Substantia nigra (tissue), 51 donors: ENCODE measurements at places on chromosomes 16 and 17.

- peak; percentile 26 for DNase-seq
These were observed 42.8 kb downstream of the RAB11FIP3 start for GRCh38 chr16:468068-468821.

- no peak for DNase-seq
These were observed 1.6 kb downstream of the SLC47A2 start for GRCh38 chr17:19714542-19715411.

- no peak for DNase-seq
These were observed 8.8 kb downstream of the ADAT1 start for GRCh38 chr16:75614066-75614897.

GRCh38 chr16:79288066-79288465 lies 312.5 kb downstream of the MAF start:
- DNase-seq, result no peak

DNA sequence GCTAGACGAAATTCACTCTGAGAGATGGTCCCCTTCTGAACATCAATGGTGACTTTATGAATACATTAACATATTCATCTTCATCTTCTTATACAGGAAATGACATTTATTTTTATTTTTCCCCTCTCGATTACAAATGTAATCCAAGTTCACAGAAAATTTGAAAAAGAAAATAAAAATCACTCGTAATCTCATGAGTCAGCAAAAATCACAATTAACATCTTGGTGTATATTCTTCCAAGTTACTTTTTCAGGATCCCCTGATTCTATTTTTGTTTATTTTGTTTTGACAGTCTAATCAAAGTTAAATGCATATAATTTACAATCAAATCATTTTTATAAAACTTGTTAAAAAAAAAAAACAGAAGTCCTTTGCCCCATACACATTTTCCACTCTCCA lies 27.6 kb downstream of the C16orf87 start:
- no peak for DNase-seq

- no peak for DNase-seq
These were observed 713.2 kb downstream of the CDH11 start for GRCh38 chr16:64408699-64409098.

- peak; percentile 69 for DNase-seq
These were observed 16.9 kb downstream of the GRIN2C start for GRCh38 chr17:74842599-74843351.

DNA sequence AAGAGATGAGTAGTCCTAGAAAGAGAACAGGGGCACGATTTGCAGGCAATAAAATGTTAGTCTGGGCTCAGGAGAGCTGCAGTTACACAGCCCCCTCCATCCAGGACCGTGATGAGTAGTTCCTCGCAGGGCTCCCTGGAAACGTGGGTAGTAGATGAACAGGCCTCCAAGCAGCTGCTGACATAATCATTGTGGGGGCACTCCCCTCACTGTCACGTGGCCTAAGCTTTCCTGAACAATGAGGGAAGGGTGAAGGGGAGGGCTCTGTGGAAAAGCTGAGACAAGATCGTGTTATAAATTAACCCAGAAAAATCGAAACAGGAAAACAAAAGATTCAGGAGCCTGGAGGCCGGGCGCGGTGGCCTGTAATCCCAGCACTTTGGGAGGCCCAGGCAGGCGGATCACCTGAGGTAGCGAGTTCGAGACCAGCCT lies 1.3 kb upstream of the PER1 start:
- DNase-seq, result no peak

DNA sequence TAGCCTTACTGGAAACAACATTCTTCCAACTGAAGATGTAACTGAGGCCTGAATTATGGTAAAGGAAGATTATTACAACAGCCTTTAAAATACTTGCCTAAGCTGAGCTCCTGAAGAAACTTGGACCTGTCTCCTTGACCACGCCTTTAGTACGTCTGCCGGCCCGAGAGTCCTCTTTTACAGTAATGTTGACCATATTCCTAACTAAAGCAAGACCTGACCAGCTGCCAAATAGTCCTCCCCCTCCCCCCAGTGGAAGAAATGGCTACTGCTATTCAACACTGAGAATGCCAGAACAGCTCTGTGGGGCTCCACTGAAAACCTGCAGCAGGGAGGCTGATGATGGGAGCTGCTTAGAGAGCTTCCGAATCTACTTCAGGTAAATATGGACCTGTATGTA lies 12.6 kb upstream of the FOXJ1 start:
- DNase-seq, result no peak

DNA sequence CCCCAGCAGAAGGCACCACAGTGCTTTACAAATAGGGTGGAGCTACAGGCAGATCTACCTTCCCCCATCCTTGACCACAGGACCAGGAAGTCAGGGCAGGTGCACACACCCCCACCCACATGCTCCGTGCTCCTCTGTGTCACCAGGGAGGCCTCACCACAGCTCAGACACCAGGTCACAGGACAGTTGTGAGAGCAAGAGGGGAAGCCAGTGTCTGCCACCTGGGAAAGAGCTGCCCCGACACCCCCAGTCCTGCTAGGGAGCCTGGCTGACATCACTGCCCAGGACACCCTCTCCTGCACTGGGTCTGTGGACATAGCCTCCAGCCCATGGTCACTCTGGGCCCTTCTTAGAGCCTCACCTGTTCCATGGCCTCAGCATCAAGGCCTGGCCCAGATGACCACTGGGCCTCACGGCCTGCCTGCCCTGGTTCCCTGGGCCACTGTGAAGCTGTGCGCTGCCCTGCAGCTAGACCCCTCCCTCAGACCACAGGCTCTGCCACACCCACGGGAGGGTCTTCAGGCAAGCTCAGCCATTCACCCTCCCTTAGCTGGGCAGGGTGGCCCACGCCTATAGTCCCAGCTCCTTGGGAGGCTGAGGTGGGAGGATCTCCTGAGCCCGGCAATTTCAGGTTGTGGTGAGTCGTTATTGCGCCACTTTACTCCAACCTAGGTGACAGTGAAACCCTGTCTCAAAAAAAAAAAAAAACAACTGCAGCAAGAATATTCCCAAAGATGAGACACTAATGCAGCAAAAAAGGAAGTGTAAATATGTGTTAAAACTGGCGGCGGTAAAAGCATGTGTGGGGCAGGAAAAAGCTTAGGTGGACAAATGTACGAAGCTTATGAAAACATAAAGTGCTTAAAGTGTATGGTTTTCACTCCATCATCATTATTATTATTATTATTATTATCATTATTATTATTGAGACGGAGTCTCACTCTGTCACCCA lies 14.2 kb downstream of the POLR3K start:
- DNase-seq, result no peak

GRCh38 chr16:73997340-73997711 lies 299.3 kb upstream of the PSMD7 start:
- no peak for DNase-seq

GRCh38 chr17:43673516-43674323 lies 12.0 kb upstream of the MEOX1 start:
- DNase-seq, result peak; percentile 56

- DNase-seq, result no peak
These were observed 16.8 kb downstream of the PRPSAP1 start for GRCh38 chr17:76336756-76337412.

GRCh38 chr16:80023865-80024264 lies 423.3 kb upstream of the MAF start:
- DNase-seq, result no peak

DNA sequence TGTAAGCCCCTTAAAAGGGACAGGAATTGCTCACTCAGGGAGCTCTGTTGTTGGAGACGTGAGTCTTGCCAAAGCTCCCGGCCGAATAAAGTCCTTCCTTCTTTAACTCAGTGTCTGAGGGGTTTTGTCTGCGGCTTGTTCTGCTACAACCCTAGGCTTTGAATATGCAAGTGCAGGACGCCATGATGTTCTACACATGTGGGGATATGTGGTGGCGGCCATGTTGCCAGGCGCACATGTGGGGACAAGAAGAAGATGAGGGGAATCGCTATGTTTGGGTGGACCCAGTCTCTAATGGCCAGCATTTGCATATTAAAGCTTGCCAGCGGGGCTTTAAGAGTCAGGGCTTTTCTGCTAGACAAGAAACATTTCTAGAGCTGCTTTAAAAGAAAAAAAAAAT lies 96.8 kb upstream of the CA10 start:
- no peak for DNase-seq

DNA sequence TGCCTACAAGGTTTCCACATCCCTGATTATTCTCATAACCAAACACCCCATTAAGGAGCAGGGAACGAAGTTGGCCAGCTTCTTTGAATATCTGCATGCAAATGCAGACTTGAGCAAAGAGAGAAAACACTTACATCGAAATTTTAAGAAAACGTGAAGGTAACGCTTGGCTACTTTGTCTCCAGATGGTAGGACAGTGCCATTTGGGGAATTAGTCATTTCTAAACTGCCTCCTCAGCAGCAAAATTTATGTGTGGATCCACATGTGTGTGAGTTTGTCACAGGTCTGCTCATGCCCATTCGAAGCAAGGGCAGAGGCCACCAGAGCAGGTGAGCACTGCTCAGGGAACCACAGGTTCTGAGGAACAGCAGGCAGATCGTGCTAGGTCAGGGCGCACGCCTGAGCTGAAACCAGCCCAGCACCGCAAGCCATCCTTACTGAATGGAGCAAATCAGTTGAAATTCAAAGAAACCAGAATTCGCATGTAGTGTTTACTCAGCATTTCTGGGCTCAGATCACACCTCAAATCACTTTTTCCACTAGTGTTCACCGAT lies 80.1 kb downstream of the SOCS1 start:
- DNase-seq, result no peak

DNA sequence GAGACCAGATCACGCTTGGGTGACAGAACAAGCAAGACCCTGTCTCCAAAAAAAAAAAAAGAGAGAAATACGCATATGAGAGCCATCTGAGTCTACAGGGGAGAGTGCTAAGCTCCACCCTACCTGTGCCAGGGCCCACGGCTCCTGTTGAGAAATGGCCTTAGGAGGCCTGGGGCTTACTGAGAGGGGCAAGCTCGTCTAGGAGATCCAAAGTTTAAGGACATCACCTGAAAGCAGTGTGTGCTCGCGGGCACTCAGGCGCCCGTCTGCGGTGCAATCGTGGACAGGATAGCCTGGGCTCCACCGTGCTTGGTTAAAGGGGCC lies 14.5 kb upstream of the BAIAP2 start:
- no peak for DNase-seq

GRCh38 chr17:57114085-57114673 lies 29.1 kb downstream of the AKAP1 start:
- DNase-seq, result peak; percentile 8

DNA sequence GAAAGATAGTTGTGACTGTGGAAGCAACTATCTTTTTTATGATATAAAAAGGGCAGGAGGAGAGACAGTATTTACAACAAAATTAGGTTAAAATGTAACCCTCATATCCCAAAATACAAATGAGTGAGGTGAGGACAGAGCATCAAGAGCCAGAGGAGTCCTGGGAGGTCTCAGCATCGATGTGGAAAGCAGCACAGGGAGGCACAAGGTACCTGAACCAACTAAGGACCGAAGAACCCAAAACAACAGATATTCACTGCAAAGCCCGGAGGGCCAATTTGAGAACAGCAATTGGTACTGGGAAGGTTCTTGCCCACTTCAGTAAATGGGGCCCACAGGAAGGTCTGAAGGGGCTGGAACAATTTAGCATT lies 37.6 kb downstream of the CMC2 start:
- DNase-seq, result no peak

DNA sequence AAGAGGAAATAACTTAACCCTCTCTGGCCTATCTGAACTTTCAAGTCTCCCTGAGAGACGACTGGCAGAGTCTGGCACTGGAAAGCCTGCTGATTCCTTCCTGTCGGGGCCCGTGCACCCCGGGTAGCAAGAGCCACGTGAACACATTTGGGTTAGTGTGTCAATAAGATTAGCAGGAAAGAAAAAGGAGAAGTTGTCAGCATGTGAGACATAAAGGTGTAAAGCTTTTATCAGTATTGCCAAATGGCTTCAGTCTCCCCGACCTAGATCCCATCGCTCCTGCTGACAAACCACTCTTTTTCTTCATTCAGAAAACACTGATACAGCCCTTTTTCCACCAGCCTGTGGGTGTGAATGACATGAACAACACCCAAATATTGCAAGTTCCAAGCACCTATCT lies 74.4 kb downstream of the CCT6B start:
- DNase-seq, result no peak

- DNase-seq, result no peak
These were observed 44.8 kb downstream of the CDYL2 start for GRCh38 chr16:80759419-80760162.

GRCh38 chr17:73566905-73567782 lies 77.1 kb downstream of the SDK2 start:
- DNase-seq, result no peak
